Stimulated activated CD4-positive, alpha-beta T cell treated with anti-CD3 and anti-CD28 coated beads, Interleukin-15, amount 100 ng/mL, for 24 hours (primary cell): ENCODE measurements at places on chromosomes 2 and 18.

DNA sequence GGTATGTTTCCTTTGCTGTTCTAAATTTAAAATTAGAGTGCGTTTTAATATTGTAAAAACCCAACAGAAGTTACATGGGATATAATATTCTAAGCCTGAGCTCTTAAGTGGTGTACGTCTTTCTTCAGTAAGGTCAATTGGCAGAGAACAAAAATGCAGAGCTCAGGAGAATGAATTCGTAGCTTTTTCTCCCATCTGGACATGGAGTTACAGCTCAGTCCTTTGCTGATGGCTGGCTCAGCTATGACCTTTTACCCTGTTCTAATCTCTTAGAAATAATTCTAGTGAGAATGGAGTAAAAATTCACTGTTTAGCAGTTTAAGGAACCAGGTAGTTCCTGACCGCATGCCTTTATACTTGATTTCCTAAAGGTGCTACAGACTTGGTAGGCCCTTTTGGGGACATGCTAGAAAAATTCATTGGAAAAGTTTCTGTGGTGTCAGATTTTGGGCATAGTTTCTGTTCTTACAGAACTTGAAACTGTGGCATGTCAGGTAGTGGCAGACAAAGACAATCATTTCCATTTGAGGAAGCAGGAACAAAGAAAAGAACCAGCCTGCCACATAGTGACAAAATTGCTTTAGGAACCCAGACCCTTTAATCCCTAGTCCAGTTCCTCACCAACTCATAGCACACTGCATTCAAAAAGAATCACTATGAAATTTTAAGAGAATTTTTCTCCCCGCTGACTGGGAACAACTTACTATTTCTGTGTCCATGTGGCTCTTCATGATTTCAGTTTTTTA lies 566.8 kb upstream of the ZNF804A start:
- no peak for DNase-seq

DNA sequence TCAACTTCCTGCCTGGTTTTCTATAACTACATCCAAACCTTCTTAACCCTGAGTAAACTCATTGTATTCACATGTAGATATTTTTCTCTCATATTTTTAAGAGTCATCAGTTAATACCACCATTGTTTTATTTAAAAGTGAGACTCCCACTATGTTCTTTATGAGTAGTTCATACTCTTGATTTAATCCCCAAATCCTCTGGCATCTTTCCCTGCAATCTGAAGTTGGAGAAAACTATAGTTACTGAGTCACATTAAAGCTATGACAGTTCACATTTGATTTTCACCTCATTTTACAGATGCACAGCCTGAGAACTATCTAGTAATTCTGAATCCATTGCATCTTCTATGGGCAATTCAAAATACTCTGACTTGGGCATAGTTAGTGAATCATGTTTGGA lies 1358.7 kb upstream of the NRXN1 start:
- no peak for DNase-seq

GRCh38 chr2:70745276-70745825 lies 22.6 kb downstream of the ADD2 start:
- no peak for DNase-seq

DNA sequence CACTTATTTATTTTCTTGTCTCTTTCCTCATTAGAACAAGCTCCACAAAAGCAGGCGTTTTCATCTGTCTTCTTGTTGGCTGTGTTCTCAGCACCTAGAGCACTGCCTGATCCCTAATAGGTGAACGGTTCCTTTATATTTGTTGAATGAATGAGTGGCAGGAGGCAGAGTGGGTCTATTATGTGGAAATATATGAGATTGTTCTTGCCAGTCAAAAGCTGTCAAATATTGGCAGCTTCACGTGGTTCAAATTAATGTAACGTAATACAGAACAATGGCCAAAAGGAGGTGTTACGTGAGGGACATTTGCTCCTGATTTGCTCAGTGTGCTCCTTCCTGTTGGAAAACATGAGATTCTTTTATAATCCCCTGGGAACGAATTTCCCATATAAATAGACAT lies 8.5 kb upstream of the ARHGAP25 start:
- no peak for DNase-seq

DNA sequence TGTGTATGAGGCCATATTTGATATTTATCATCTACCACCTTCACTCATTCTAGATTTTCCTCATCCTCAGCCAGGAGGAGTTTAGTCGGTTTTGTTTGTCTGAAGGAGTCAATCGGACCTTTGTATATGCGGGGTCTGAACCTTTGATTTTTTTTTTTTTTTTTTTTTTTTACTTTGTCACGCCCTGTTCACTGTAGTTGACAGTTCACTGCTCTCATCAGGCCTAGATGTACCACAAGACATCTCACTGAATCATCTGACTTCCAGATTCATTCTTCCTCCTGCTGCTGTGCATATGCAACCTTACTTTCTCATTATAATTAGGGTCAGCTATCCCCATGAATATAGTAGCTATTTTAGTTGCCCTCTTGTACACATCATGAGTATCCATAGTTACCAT lies 133.2 kb downstream of the ARHGAP15 start:
- no peak for DNase-seq

DNA sequence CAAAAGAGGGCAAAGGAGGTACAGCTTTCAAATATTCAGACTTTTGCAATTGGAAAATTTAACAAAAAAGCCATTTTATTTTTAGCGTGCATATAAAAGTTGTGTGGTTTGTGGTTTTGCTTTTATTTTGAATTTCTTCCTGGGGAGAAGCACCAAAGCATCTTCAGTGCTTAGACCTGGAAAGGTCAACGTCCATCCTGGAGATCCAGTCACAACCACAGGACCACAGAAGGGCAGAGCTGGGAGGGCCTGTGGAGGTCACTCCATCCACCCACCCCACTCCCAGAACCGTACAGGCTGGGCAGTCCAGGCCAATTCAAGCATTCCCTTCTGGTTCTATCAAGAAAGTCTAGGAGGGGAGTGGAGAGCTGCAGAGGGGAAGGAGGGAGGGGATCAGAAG lies 43.8 kb downstream of the MPHOSPH10 start:
- DNase-seq: no peak

DNA sequence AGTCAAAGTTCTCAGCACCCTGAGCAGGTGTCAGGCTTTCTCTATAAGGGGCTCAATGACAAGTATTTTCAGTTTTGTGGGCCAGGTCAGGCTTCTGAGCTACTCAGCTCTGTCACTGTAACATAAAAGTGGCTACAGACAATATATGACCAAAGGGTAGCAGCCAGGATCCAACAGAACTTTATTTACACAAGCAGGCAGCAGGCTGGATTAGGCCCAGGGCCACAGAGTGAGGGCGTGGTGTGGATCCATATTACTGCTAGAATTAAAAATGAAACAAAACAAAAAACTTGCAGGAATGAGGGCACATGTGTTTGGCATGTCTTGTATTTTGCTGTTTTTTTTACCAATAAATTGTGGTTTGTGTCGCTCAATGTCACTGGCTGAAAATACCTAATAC lies 143.7 kb downstream of the EIPR1 start:
- DNase-seq: no peak

DNA sequence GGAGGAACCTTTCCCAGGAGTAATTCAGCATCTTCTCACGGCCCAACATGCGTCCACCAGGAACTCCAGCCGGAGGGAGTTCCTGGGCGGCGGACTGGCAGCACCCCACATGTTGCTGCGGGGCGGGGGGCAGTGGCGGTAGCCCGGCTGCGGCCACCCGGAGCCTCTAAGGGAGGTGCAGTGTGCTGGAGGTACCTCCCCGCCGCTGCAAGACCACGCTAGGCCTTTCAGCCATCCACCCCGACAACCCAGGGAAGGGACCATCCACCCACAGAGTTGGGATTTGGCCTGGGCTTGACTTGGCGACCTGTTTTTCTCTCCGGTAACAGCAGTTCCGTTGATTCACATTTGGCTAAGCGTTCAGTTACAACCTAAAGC lies 625 bp downstream of the LYPD6 start:
- no peak for DNase-seq

GRCh38 chr2:169933124-169933711 lies 106.0 kb downstream of the UBR3 start:
- DNase-seq: no peak

DNA sequence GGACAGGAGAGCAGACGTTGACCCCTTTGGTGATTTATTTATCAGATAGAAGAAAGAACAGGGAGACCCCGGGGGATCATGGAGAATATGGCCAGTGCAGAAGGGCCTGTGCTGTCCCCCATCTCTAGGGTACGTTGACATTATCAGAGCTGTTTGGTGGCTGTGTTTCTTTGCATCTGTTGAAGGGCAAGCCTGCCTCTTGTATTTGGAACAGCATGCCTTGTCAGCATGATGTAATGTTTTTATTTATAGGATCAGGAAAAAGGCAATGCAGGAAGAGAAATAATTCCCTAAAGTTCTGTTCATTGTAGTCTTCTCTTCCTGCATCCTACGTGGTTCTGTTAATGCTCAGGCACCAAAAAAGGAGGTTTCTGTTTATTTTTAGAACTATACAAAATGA lies 49.8 kb upstream of the CABYR start:
- no peak for DNase-seq

- DNase-seq: no peak
Measured at GRCh38 chr2:96771796-96772618, 11.3 kb downstream of the CNNM4 start.
